CD8-positive, alpha-beta memory T cell (primary cell): ENCODE measurements at places on chromosomes 12 and 14.

DNA sequence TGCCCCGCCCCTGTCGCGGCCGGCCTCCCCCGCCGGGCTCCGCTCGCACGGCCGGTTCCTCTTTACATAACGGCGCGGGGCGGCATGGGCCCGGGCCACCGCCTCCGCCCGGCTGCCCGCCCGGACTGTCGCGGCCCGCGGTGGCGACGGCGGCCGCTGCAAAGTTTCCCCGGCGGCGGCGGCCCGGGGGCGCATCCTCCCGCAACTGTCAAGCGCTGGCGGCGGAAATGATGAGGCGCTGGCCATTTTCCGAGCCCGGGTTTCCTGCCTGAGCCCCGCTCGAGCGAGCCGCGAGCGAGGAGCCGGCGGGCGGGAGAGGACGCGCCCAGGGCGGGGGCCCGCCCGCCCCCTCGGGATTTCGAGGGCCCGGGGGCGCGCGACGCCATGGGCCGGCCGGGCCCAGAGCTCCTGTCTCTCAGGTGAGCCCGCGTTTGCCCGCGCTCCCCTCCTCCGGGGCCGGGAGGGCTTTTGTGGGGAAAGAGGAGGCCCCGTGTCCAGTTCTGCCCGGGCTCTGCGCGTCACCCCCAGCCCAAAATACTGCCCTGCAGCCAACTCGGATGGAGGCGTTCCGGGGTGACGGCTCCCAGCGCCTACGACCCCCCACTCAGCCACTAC lies at the start of gene SH2B3:
Gene SH2B3, plus strand, starts transcription at position 65 of the 615 bp plus-strand sequence. CDS start 12,223 bp downstream, outside the sequence.
- no peaks in the 10 kb centered on the region for H3K36me3 ChIP-seq
- H3K4me3 ChIP-seq, result peak within 1 kb of the TSS; percentile 81
- H3K27me3 ChIP-seq, result no peaks in the 10 kb centered on the region
- peak within 1 kb of the TSS; percentile 92 for H3K27ac ChIP-seq

DNA sequence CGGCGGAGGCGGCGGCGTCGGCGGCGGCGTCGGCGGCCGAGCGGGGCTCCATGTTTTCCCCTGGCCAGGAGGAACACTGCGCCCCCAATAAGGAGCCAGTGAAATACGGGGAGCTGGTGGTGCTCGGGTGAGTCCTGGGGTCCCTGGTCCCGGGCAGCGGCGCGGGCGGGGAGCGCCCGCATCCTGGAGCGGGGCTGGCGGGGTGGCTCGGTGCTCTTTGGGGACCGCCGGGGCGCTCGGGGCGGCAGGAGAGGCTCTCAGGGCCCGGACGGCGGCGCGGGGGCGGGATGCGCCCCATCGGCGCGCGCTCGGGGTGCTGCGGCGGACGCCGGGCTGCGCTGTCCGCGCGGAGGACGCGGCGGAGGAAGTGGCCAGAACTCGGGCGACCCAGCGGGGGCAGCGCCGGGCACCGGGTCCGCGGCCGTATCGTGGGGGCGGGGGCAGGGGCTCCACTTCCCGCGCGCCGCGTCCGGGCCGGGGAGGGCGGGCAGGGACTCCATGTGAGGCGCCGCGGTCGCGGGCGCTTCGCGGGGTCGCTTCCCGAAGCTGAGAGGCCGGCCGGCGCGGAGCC lies 485 bp downstream of the PELI2 start:
- H3K4me3 ChIP-seq, result peak overlapping the region; percentile 52
- no peaks in the 10 kb centered on the region for H3K27me3 ChIP-seq
- peaks cover 31% of the 10 kb centered on the region for H3K4me1 ChIP-seq
- H3K27ac ChIP-seq, result no peak overlapping the region
- no peak for DNase-seq
- no peaks in the 10 kb centered on the region for H3K36me3 ChIP-seq

DNA sequence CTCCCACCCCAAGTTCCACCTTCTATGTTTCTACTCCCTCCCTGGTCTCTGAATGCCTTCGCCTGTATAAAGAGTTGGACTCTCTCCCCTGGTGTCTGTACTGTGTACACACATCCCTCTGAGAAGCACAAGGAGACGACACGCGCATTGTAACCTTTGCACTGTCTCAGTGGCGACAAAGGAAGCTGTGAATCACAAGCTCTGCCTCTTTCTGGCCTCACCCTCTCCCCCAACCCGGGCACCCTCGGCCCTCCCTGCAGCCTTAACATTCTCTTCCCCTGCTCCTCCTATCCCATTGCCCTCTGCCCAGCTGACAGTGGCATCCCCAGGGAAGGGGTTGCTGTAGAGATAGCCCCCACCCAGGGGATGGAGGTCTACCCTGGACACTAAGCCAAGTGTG lies 2.5 kb upstream of the SMARCD1 start:
- no peak for DNase-seq
- H3K36me3 ChIP-seq, result no peaks in the 10 kb centered on the region
- no peak overlapping the region for H3K4me3 ChIP-seq
- peaks cover 12% of the 10 kb centered on the region for H3K4me1 ChIP-seq

DNA sequence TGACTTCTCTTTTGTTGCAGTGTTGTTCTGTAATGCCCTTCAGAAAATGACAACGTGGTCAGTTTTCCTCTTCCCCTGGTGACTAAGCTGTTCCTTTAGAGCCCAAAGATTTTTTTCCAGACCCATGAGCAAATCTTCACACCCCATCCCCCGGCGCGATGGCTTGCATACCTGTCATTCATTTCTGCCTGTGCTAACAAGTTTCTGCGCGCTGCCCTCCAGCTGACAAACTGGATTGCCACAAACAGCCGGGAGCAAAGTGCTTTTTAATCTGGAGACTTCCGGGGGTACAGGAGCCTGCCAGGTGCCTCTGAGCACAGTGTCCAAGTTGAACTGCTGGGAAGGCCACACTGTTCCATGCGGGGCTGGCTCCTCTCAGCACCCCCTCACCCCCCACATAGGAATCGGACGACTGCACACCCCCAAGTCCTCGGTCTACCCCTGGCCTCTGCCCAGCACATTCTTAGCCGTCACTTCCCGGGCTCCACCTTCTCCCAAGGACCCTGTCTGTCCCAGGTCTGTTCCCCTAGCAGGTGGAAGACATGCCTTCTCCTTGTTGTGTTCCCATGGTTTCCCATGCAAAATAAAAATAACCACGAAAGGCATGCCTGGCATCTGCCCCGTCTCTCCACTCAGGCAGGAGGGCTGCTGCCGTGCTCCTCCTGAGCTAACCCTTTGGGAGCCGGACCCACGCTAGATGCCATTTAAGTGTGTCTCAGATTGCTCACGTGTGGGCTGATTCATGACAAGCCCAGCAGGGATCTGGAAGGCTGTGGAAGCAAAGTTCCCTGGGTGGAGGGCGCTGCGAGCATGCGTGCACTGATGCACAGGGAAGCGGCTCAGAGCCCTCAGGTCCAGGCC lies 14.1 kb downstream of the RILPL1 start:
- DNase-seq, result no peak
- no peaks in the 10 kb centered on the region for H3K36me3 ChIP-seq
- H3K4me3 ChIP-seq, result no peak overlapping the region
- no peaks in the 10 kb centered on the region for H3K27me3 ChIP-seq
- H3K4me1 ChIP-seq, result no peaks in the 10 kb centered on the region
- no peak overlapping the region for H3K27ac ChIP-seq
